ENCODE measurements at places on chromosomes 3 and 15.

GRCh38 chr3:102084006-102084405 is 234.7 kb downstream of the NFKBIZ start:
- H3K36me3 ChIP-seq = peaks cover 5% of the 10 kb centered on the region
- H3K27ac ChIP-seq = no peak overlapping the region
- no peak for DNase-seq
- H3K27me3 ChIP-seq = no peaks in the 10 kb centered on the region
- H3K4me3 ChIP-seq = no peak overlapping the region
- H3K4me1 ChIP-seq = peaks cover 23% of the 10 kb centered on the region

- no peak overlapping the region for H3K27ac ChIP-seq
- H3K36me3 ChIP-seq = peaks cover 32% of the 10 kb centered on the region
- DNase-seq = no peak
Observed at GRCh38 chr3:25781145-25781757, 2.0 kb downstream of the NGLY1 start.

GRCh38 chr15:44516436-44516835 is 20.5 kb upstream of the EIF3J start:
- no peak overlapping the region for H3K4me3 ChIP-seq
- peaks cover 31% of the 10 kb centered on the region for H3K36me3 ChIP-seq
- no peaks in the 10 kb centered on the region for H3K4me1 ChIP-seq
- H3K27ac ChIP-seq = no peak overlapping the region

GRCh38 chr3:13482106-13482690 is 2.1 kb downstream of the HDAC11 start:
- H3K27me3 ChIP-seq = peaks cover 3% of the 10 kb centered on the region
- H3K27ac ChIP-seq = no peak overlapping the region
- H3K4me1 ChIP-seq = peaks cover 31% of the 10 kb centered on the region
- no peaks in the 10 kb centered on the region for H3K36me3 ChIP-seq

DNA sequence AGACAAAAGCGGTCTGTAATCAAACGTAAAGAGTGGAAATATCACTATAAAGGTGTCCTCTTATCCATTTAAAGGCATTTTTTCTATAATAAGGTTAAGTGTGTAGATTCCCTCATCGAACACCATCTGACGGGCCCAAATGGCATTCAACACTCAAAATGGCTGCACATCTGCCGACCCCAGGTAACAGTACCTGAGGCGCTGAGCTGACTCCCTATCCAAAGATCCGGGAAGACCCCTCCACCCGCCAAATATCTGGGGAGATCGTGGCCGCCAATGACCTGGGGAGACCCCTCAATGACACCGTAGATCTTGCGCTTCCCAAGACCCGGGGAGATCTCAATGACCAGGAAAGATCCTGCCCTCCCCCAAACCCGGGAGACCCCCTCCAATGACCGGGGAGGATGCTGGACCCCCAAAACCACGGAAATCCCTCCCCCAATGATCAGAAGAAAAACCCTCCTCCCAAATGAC is 476 bp downstream of the IP6K2 start:
- DNase-seq = peak; percentile 54
- peaks cover 19% of the 10 kb centered on the region for H3K27me3 ChIP-seq
- H3K4me3 ChIP-seq = peak overlapping the region; percentile 99
- peaks cover 39% of the 10 kb centered on the region for H3K4me1 ChIP-seq
- H3K36me3 ChIP-seq = peaks cover 36% of the 10 kb centered on the region
- H3K27ac ChIP-seq = peak overlapping the region; percentile 98

GRCh38 chr15:99016680-99017321 is 9.2 kb upstream of the PGPEP1L start:
- H3K4me1 ChIP-seq = peaks cover 7% of the 10 kb centered on the region
- no peak overlapping the region for H3K4me3 ChIP-seq
- H3K27me3 ChIP-seq = peaks cover 32% of the 10 kb centered on the region
- H3K27ac ChIP-seq = no peak overlapping the region

DNA sequence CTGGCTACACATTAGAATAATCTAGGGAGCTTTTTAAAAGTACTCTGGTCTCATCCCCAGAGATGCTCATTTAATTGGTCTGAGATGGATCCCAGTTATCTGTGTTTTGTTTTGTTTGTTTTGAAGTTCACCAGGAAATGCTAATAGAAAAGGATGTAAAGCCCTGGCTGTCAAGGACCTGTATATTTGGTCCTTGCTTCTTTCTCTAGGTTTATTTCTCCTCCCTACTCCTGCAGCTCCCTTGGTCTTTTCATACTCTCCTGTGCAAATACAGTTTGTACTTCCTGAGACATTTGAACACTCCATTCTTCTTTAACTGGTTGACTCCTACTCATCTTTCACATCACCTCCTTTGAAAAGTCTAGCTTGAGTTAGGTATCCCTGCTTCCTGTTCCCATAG is 3.3 kb downstream of the PIK3CA start:
- H3K27me3 ChIP-seq = no peaks in the 10 kb centered on the region
- H3K4me3 ChIP-seq = no peak overlapping the region
- no peak for DNase-seq
- H3K4me1 ChIP-seq = peaks cover 31% of the 10 kb centered on the region
- H3K36me3 ChIP-seq = no peaks in the 10 kb centered on the region

DNA sequence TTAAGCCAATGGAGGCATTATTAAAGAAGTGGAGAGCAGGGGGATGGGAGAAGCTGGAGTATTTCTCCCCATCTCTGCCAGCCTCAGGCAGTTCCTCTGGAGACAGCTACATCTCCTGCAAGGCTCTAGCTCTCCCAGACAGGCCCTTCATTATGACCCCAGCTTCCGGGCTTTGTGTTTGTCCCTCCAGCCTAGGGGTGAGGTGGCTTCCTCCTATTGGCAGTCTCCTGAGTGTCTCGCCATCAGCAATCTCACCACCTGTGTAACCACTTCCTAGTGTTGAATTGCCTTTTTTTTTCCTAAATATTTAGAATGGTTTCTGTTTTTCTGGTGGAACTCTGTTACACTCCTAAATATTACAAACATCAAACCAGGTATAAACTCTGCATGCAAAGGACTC is 122.3 kb downstream of the FAM174B start:
- no peak overlapping the region for H3K27ac ChIP-seq
- H3K4me1 ChIP-seq = peaks cover 2% of the 10 kb centered on the region
- no peak for DNase-seq
- H3K36me3 ChIP-seq = no peaks in the 10 kb centered on the region
- H3K4me3 ChIP-seq = no peak overlapping the region
- H3K27me3 ChIP-seq = peaks cover 6% of the 10 kb centered on the region

DNA sequence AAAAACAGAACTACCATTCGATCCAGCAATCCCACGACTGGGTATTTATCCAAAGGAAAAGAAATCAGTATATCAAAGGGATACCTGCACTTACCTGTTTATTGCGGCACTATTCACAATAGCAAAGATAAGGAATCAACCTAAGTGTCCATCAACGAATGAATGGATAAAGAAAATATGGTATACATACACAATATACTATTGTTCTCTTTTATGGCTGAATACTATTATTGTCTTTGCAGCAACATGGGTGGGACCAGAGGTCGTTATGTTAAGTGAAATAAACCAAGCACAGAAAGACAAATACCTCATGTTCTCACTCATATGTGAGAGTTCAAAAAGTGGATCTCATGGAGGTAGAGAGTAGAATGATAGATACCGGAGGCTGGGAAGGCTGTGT is 118.3 kb upstream of the FAM3D start:
- H3K36me3 ChIP-seq = no peaks in the 10 kb centered on the region
- H3K4me1 ChIP-seq = no peaks in the 10 kb centered on the region

DNA sequence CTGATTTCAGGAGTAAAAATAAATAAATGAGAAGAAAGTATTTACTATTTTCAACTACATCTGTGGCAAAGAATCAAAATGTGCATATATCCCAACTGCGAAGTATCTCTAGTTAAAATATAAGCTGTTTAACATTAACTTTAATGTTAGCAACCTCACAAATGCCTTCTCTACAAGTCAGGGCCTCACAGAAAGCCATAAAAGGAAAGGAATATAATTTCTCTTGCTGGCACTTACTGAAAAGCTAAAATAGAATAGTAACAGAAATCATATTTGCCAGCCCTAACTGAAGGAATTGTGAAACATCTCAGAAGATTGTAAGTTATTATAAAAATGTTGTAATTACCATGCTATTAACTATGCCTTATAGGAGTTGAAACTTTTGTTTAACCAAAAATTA is 65.1 kb upstream of the MBNL1 start:
- H3K36me3 ChIP-seq = peaks cover 9% of the 10 kb centered on the region
- no peak for DNase-seq
- peak overlapping the region; percentile 84 for H3K27ac ChIP-seq
- H3K4me1 ChIP-seq = peaks cover 69% of the 10 kb centered on the region
- H3K4me3 ChIP-seq = peak overlapping the region; percentile 82

DNA sequence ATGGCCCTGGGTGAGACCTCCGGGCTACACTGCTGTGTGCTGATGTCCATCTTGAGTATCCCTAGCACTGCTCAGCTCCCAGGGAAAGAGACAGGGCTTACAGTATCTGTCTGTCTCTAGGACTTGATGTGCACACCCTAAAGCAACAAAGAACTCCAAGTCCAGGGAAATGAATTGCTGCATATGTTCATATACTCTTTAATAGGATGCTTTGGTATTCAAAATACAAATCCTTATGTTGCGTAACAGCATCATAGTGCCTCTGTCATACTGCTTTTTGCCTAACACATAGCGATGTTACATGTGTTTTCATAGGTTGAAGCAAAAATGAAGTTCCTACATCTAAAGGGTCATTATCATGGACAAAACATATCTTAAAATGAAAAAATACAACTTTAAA is 299.9 kb downstream of the SLC9A9 start:
- H3K27ac ChIP-seq = no peak overlapping the region
- no peak for DNase-seq
- no peaks in the 10 kb centered on the region for H3K27me3 ChIP-seq
- no peak overlapping the region for H3K4me3 ChIP-seq

- no peak overlapping the region for H3K27ac ChIP-seq
- no peaks in the 10 kb centered on the region for H3K36me3 ChIP-seq
- no peak for DNase-seq
Observed at GRCh38 chr3:115513416-115513800, 109.9 kb upstream of the GAP43 start.

DNA sequence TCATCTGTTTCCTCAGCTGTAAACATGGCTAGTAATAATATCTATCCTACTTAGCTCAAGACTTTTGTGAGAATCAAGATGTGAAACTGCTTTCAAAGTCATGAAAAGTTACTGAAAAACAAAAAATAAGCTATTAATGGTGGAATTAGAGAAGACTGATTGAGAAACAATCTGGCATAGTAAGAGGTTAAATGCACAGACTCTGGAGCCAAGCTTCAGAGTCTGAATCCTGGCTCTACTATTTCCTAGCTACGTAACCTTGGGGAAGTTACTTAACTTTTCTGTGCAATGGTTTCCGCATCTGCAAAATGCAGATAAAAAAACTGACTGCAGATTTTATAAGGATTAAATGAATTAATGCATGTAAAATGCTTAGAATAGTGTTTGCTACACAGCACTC is 28.8 kb downstream of the LRRFIP2 start:
- H3K27ac ChIP-seq = no peak overlapping the region
- no peak for DNase-seq
- no peak overlapping the region for H3K4me3 ChIP-seq
- no peaks in the 10 kb centered on the region for H3K27me3 ChIP-seq
- peaks cover 33% of the 10 kb centered on the region for H3K36me3 ChIP-seq

- peaks cover 11% of the 10 kb centered on the region for H3K4me1 ChIP-seq
- DNase-seq = no peak
- H3K27ac ChIP-seq = no peak overlapping the region
- H3K27me3 ChIP-seq = peaks cover 6% of the 10 kb centered on the region
- H3K4me3 ChIP-seq = no peak overlapping the region
Observed at GRCh38 chr3:194879991-194880939, 194.6 kb downstream of the FAM43A start.

DNA sequence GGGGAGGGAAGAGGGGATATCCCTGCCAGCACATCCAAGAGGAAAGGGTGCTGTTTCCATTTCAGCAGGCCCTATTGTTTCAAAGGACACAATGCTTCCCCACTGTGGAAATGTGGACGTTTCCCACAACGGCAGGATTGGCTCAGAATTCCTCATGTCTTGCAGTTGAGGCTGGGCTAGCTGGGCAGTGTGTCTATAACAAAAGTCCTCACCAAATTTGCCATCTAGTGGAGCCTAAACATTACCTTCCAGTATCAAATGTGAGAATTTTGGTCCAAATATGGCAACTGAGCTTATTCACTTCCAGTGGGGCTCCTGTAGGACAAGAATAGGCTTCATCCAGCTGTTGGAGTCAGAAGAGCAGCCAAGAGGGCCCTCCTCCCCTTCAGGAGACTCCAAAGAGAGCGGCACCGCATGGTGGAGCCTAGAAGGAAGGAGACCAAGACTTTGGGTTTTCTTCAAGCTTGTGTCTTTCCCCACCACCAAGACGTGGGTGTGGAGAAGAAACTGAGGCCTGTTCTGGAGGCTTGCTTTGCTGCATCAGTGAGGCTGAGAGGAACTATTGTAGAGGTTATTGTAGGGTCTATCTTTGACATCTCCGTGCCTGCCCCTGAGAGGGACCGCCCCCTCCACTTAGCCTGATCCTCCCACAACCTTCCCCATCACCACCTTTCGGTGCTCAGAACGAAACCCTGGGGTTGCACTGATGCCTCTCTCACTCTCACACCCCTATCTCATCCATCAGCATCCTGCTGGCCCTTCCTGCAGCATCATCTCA is 45.3 kb upstream of the SLCO2A1 start:
- peaks cover 3% of the 10 kb centered on the region for H3K27me3 ChIP-seq
- DNase-seq = no peak
- H3K36me3 ChIP-seq = no peaks in the 10 kb centered on the region
- no peak overlapping the region for H3K27ac ChIP-seq

DNA sequence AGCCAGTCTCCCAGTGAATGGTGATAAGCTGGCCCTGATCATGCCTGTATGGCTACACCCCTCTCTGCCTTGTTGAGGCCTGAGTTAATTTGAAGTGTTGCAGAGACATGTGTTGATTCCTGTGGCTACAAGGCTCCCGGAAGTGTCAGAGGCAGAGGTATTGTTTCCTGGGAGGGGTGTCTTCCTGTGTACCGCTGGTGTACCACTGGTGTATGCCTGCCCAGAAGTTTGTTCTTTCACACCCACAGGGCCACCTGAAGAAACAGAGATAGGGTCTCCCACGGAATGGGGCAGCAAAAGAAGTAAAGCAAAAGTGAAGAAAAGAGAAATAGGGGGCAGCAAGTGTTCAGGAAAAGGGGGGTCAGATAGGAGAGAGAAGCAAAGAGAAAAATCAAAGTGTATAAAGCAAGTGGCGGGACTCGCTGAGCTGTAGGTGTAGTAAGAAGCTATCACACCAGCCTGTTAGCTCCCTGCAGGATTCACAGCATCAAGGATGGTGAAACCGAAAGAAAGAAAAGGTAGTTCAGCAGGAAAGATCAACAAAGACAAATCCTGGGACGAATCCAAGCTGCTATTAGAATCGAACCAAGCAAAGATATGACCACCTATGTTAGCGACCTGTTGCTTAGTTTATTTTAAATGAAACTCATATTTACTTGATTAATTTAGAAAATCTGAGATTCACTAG is 36.6 kb upstream of the CD47 start:
- peaks cover 51% of the 10 kb centered on the region for H3K36me3 ChIP-seq
- peak overlapping the region; percentile 96 for H3K27ac ChIP-seq
- no peaks in the 10 kb centered on the region for H3K27me3 ChIP-seq
- H3K4me3 ChIP-seq = peak overlapping the region; percentile 80
- DNase-seq = peak; percentile 83

DNA sequence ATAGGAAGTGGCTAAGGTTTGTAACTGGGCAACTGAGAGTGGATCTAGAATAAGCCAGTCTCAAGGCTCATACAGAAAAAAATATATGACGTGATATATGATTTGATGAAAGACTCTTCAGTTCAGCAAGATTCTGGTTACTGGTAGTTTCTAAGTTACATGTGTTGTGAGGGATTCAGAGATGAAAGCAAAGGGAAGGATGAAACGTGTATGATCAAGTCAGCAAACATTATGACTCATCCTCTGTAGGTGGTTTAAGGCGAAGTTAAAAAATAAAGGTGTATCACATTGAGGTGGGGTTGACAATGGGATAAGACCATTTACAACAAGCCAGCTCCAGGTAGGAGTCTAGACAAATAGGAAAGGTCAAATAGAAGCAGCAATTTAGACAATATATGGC is 16.2 kb downstream of the TERC start:
- no peak overlapping the region for H3K27ac ChIP-seq
- no peaks in the 10 kb centered on the region for H3K36me3 ChIP-seq
- no peak overlapping the region for H3K4me3 ChIP-seq
- H3K27me3 ChIP-seq = peaks cover 35% of the 10 kb centered on the region

Data from activated CD8-positive, alpha-beta T cell treated with anti-CD3 and anti-CD28 coated beads, Interleukin-2, amount 10 ng/mL, durations not matched to agents 7 days and 5 days (primary cell).